ENCODE measurements at places on chromosomes 13 and 19. TPM values are rescaled to one million over a fixed set of nuclear protein-coding genes. Genes with fewer than 3 reads are reported as not detected.

DNA sequence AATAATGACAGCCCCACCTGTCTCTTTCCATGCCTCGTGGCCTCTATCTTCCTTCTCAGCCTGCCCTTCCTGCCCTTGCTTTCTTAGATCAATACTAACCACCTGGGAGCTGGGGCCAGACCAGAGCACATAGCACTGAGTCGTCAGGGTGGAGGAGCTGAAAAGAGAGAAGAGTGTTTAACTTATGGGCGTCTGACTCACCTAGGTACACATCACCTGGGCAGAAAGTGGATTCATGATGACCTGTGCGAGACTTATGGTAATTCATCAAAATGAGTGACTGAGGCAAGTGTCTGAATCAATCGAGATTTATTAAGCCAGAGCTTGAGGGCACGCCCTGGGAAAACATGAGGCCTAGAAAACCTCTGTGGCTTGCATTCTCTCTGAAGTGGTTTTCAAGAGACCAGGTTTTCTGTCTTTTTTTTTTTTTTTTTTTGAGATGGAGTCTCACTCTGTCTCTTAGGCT, 19.2 kb downstream of the CEACAM6 start:
- DNase-seq: peak; percentile 63

- no peak for DNase-seq
Measured at GRCh38 chr19:49116544-49116943, 2.4 kb downstream of the LIN7B start.

DNA sequence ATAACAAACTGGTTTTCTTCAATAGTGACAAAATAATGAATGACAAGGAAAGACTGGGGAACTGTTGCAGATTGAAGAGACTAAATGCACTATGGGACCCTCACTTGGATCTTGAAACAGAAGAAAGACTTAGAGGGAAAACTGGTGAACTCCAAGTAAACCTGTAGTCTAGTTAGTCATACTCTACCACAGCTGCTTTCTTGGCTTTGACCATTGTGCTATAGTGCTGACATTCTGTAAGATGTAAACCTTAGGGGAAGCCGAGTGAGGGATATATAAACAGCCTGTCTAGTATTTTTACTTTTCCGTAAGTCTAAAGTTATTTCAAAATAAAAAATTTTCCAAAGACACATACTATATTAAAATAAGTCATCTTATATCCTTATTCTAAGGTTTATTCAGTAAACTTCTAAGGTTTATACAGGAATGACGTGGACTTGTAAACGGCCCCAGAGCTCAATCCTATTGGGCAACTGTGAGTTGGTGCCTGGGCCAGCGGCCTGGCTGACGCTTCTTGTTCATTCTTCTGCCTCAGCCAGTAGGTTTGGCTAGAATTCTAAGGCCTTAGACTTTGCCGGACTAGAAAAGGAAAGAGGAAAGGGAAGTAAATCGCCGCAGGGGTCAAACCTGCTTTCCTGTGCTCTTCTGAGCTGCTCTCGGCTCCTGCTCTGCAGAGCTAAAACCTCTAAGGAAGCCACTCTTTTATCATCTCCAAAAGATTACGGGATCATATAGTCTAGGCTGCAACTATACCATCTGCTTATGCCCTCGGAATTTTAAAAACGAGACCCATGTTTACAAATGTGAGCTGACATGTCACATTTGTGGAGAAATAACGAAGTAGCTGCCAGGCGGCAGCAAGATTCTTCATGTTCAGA, 33.6 kb upstream of the UBE2L5 start:
- no peak for DNase-seq

GRCh38 chr13:72959643-72960042, 99.2 kb upstream of the KLF5 start:
- DNase-seq: no peak

DNA sequence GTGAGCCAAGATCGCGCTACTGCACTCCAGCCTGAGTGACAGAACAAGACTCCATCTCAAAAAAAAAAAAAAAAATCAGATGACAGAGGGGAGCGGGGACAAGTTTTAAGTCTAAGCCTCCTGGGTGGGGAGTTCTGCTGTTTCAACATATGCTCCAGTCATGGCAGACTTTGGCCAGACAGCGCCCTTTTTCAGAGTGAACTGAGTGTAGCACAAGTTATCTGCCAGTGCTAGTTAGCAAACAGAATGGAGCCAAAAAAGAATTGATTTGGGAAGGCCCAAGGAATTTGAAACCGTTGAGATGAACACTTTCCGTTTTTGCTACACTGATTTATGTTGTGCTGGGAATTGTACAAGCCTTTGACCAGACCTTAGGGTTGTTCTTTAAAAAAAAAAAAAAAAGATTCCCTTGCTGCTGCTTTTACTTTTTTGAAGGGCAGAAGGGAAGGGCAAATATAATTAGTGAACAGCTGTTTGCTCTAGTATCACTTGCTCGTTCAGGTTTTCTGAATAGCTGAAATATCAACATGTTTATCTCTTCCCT, 5.7 kb downstream of the ACTN4 start:
- DNase-seq: no peak

GRCh38 chr19:43675269-43675879, 5.4 kb upstream of the PLAUR start:
- peak; percentile 98 for DNase-seq

DNA sequence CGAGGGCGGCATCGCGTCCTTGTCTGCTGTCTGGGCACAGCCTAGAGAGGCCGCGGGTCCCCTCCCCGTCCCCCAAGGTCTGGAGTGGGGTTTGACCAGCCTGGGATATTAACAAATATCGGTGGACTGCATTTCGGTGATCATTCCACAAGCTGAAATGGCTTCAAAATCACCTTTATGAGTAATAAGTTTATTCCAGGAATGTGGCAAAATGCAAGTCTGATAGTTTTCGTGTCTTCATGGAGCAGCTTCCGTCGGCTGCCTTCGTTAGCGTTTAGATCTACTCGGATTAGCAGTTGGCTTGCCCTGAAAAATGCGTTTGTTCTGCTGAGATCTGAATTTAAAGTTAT, 1.1 kb upstream of the GJA3 start:
- no peak for DNase-seq

- no peak for DNase-seq
Measured at GRCh38 chr13:60720590-60720989, 323.6 kb downstream of the TDRD3 start.

DNA sequence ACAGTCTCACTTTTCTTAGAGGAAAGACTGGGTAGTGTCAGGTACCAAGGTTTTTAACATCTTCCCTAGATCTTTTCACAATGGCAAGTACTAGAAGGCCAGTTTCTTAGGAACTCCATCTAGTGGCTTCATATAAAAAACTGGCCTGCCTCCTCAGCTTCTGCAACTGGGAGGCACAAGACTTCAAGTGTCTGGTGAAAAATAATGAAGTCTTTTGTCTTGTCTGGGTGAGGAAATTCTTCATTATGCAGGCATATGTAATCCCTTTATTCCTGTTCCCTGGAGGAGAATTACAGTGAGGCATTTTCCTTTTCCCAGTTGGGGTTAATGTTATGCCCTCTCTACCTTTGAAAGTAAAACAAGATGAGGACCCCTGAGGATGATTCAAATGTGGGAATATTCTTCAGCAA, 300.5 kb downstream of the NALCN start:
- no peak for DNase-seq

GRCh38 chr13:111518161-111518792, 197.8 kb downstream of the TEX29 start:
- DNase-seq: no peak

- peak; percentile 77 for DNase-seq
Measured at GRCh38 chr19:48872884-48873475, 759 bp downstream of the PPP1R15A start.

- no peak for DNase-seq
Measured at GRCh38 chr13:68358294-68358705, 1128.2 kb upstream of the PCDH9 start.

GRCh38 chr13:109412283-109412901, 374.0 kb downstream of the IRS2 start:
- DNase-seq: no peak

DNA sequence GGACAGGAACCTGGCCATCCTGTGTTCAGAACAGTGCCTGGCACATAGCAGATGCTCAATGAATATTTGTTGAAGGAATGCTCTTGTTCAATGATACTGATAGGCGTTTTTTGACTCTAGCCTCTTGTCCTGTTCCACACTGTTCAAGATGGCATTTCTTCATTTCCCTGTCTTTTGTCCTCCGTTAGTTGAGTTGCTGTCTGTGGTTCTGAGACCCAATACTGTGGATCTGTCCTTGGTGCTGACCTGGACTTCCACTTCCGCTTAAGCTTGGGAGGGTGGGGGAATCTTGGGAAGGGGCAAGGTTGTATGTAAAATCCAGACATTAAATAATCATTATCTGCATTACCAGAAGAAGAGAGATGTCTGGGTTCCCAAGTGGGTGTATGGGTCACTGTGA, 8.3 kb upstream of the KCNN4 start:
- DNase-seq: no peak

DNA sequence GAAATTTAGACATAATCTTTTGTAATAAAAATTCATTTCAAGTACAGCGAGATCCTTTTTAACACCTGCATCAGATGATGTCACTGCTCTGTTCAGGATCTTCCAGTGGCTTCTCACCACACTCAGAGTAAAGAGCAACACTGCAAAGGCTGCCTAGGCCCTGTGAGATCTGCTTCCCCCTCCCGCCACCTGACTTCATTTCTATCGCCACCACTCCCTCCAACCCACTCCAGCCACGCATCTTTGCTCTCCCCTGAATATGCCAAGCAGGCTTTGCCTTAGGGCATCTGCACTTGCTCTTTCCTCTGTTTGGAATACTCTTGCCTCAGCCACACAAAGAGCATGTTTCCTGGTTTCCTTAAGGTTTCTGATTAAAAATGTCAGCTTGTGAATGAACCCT, 58.3 kb downstream of the MBNL2 start:
- DNase-seq: no peak

DNA sequence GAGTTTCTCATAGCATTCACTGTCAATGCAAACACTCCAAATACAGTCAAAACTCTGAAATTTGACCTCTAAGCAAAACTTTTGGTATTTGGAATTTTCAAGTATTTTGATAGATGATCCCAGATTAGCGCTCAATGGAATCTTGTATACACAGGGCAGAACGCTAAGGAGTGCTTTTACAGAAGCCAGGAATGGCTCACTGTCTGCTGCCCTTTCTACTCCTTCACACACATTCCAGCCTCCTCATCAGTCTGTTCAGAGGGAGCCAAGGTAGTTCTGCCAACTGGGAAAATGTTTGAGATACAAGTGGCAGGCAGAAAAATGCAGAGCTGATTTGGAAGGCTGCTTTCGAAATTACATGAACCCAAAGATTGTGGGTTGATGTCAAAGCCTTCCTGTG, 4.4 kb upstream of the STARD13 start:
- no peak for DNase-seq

GRCh38 chr19:48415395-48415794, 21.9 kb downstream of the GRIN2D start:
- DNase-seq: no peak

- no peak for DNase-seq
Measured at GRCh38 chr13:111099290-111099689, 15.8 kb upstream of the ARHGEF7 start.

Gene PRX
- 0.22 TPM for polyA plus RNA-seq

Gene ZNF793
- polyA plus RNA-seq: 6.8 TPM

Gene MISP
- polyA plus RNA-seq: 25.4 TPM

Gene CNFN
- 3.0 TPM for polyA plus RNA-seq

Gene C13orf42
- polyA plus RNA-seq: not detected

Gene IFI30
- 72.7 TPM for polyA plus RNA-seq

Gene ZNF383
- polyA plus RNA-seq: 5.3 TPM

Gene TEX26
- not detected for polyA plus RNA-seq

Gene ZNF613
- polyA plus RNA-seq: 4.9 TPM

Gene TNFRSF19
- 1.2 TPM for polyA plus RNA-seq

Gene APBA3
- polyA plus RNA-seq: 6.7 TPM

Gene ZNF442
- 0.89 TPM for polyA plus RNA-seq

Gene STAP2
- 53.8 TPM for polyA plus RNA-seq
